ENCODE measurements at places on chromosomes 16 and 17.

- DNase-seq = peak; percentile 46
These were observed 1.1 kb upstream of the AMDHD2 start for GRCh38 chr16:2518823-2519710.

GRCh38 chr17:28711723-28712031 is at the start of gene PROCA1:
PROCA1 (minus strand) TSS chr17:28711888; CDS start chr17:28711660, 228 bp downstream.
- DNase-seq = no peak

DNA sequence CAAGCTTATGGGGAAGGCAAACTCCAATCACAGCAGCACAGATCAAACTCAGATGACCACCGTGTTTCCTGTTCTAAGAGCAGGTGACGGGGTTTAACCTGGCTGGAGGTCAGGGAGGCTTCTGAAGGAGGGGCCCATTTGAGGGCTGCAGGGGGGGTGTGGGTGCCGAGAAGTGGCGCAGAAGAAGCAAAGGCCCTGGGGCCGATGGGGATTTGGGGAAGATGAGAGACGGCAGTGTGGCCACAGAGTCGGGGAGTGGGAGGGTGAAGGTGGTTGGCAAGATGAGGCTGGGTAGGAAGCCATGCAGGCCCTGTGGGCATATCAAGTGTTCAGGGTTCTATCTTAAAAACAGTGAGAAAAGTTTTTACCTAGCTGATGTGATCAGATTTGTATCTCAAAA is 122.9 kb downstream of the CLEC16A start:
- no peak for DNase-seq

DNA sequence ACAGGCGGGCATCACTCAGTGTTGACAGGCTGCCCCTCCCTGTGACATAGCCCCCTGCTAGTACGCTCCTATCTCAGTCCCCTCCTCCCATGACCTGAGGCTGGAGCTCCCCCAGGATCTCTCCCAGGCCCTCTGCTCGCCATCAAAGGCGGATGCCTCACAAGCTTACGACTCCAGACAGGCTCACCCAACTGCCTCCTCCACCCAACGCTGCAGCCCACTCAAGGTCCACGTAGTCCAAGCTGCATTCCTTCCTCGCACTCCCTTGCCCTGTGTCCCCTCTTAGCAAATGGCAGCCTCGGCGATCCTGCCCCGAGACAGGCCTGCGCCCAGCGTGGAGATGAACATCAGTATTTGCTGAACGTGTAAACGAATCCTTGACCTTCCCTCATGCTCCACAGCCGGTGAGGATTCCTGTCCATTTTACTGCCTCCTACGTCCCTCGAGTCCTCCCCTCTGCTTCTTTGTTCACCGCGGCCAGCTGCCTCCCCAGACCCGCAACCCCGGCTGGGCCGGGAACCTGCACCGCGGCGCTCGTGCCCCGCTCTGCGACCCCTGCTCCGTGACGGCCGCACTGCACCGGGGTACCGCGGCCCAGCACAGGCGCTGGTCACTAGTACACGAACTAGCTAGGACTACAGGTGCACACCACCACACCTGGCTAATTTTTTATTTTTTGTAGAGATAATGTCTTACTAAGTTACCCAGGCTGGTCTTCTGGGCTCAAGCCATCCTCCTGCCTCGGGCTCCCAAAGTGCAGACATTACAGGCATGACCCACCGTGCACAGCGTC is 838 bp upstream of the TMEM97 start:
- peak; percentile 54 for DNase-seq

DNA sequence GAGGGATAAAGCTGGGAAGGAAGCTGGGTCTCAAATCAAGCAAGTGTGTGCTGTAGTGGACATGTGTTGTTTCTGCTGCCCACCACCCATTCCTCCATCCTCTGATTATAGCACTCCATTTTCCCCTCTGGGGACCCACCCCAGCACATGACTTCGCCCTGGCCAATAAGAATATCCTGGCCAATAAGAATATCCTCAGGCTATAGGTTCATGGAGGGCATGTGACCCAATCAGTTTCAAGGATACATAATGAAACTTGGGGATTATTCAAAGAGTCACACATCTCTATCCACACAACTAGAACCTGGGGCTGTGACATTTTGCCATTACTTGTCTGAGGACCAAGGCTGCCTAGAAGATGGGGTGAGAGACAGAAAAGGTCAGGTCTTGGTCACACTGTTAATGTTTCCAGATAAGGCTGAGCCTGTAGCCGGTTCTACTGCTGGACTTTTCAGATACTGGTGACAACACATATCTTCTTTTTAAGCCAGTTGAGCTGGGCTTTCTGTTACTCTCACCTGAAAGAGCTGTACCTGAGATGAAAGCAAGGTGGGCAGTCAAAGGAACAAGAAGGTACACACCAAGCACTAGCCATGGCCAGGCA is 33.7 kb downstream of the MYO18A start:
- no peak for DNase-seq

DNA sequence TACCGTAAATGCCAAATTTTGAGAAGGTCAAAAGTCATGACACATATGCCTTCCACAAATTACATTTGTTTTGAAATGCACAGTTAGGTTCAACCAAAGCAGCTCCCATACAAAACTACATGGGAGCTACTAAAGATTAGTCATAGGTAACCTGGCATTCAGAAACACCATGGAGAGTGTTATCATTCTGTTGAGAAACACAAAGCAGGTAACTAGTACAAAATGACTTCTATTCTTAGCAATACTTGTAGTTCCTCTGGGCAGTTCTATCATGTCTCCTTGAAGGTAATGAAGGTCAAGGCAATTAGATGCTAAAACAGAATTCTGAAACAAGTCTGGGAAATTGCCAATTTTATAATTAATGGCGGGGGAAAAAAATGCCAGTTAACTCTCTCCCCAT is 39.4 kb downstream of the KCNJ16 start:
- DNase-seq = no peak

- no peak for DNase-seq
These were observed 130.8 kb upstream of the CES5A start for GRCh38 chr16:56005958-56006357.

DNA sequence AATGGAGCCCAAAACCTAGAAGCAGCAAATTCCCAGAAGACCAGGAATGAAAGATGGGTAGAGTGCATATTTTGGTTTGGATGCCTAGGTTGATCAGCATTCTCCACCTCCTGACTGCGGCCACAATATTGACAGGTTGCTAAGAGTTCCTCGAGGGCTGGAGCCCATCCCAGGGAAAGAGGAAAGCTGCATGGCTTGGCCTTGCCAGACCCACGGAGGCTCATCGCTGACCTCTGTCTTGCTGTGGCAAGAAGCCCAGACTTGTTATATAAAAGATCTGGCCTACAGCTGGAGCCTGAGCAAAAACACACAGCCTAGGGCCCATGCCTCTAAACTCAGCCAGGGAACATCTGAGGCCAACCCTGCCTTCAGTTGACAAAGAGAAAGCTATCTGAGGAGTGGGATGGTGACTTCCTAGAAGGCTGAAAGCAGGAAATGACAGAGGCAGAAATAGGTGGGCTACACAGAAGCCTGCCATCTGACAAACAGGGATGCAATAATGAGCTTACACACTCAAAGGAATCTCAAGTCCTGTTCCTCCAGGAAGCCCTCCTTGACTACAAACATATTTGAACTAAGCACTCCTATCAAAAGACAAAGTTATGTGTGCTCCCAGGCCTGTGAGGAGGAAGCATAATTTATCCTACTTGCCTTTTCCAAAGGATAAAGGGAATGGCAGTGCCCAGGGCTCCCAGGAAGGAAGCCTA is 22.5 kb upstream of the SLC35B1 start:
- no peak for DNase-seq

GRCh38 chr16:72819345-72819744 is 228.6 kb downstream of the ZFHX3 start:
- DNase-seq = no peak

DNA sequence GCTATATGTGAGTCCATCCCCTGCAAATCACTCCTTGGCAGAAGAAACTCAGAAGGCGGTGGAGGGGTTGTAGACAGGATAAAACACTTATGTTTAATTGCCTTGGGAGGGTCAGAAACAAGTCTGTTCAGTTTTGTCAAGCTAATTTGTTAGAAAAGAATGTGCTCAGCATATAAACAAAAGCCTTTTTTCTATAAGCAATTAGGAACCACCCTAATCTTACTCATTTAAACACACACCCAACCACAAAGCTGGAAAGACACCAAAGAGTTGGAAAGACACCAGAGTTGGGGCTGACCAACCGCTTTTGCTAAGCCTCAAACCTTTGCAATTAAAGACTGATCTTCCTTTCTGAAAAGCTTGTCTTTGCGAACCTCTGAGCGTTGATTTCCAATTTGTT is 439.2 kb upstream of the ERCC4 start:
- no peak for DNase-seq

- DNase-seq = no peak
These were observed 27.7 kb downstream of the SRL start for GRCh38 chr16:4214215-4214621.

- no peak for DNase-seq
These were observed 14.6 kb downstream of the ADCY7 start for GRCh38 chr16:50280932-50281331.

- no peak for DNase-seq
These were observed 11.5 kb upstream of the CLEC18C start for GRCh38 chr16:70162041-70162451.

DNA sequence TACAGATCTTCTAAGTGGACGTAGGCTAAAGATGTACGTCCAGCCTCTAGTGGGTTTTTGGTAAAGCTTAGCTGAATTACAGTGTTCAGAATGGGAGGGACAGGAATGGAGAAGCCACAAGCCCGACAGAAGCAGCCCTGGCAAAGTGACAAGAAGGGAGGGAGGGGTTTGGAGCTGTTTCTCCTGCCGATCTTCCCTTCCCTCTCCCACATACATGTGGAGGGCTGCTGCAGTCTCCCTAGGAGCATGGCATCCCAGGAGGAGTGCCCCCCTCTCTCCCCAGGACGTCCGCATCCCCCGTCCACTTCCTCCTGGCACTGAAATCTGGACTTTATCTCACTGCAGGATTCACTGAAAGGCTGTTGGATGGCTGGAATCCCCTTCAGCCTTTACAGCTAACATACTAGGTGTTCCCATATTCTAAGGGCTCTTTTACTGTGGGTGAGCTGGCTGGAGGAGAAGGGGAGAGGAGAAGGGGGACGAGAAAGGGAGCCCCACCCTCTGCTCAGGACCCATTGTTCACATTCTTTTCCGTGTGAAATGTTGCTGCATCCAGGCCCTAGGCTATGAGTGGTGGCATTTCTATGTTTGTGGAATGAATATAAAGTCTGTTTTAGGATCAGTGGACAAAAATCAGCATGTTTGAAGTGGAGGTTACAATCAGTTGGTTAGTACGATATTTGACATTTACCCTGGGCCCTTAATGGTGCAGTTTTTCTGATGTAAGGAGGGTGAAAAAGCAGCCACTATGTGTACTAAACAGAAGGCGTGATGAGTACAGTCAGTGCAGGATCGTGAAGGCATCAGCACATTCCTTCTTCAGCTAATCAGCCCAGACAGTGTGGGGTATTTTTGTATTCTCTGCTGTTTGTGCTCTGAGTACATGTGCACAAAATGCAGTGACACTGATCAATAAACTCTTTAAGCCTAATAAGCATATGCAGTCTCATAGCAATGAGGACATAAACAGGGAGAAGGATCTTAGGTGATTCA is 94.6 kb downstream of the SPECC1 start:
- no peak for DNase-seq

DNA sequence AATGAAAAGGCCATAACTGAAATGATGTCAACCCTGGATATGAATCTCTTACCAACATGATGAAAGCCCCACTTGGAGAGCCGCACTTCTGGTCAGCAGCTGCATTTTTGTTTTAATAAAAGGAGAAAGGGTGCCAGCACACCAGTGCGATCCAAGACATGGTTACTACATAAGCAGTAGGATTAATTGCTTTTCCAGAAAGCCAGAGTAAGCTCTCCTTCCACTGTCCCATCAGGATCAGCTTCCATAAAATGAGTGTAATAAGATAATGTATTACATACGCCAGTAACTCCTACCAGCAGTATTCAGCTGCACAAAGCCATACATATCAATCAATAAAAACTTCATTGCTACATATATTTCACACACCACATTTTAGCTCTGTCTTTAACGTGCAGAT is 26.3 kb upstream of the NACA2 start:
- no peak for DNase-seq

DNA sequence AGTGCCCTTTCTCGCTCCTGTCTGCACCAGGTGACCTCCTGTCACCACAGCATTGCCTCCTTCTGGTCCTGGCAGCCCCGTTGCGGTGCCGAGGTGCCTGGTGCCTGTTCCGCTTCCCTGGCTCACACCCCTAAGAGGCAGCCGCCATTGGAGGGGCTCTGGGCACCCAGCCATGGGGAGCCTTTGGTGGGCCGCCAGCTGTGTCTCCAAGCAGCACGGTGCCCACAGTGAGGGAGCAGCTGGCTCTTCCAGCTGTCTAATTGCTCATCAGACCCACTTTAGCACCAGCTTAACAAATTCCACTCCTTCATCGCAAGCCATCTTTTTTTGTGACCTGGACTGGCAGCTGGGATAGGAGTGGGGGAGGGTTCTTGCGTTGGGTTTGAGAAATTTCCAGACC is 276.1 kb downstream of the SNX29 start:
- no peak for DNase-seq

DNA sequence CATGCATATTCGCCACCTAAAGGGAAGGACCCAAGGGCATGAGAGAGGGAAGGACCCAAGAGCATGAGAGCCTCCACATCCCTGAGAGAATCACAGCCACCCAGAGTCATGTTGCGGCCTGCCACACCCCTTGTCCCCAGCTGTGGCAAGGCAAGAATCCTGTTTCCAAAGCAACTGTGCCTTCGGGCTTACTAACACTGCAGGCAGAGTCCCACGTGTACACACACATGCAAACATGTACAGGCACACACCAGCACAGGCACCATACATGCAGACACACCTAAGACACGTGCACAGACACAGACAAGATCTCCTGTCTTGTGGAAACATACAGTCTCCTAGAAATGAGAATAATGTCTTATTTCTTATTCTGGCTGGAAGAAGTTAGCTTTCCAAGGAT is 92.4 kb upstream of the CDYL2 start:
- DNase-seq = no peak

DNA sequence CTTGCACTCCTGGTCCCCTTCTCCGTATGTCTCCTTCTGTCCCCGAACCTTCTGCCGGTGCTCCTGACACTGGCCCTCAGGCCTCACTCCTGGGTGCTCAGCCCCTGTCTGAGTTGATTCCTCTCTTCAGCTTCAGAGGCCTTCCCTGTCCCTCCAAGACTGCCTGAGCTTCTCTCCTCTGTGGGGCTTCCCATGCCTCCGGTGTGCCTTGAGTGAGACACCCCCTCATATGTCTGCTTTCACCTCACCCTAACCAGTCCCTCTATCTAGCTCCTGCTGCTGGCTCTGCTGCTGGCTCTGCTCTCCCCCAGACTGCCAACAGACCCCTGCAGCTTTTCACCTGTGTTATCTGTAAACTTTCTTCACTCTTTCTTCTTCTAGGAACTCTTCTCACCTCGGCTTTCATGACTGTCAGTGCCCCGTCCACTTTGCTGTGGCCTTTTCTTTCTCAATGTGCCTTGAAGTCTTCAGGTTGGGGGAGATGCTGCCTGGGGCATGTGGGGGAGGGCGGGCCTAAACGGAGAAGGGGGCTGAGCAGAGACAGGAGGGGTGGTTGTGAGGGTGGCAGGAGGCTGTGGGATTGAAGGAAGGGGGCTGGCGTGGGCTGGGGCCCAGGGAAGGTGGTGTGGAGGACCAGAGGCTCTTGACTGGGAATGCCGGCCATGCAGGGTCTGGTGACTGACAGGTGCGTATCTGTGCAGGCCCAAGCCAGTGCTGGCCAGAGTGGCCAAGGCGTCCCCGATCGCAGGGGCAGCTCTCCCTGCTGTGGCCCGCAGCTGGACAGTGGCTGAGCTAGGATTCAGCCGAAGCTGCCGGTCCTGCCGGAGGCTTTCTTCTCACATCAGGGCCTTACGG is 81.3 kb downstream of the METRNL start:
- DNase-seq = no peak

GRCh38 chr16:84820305-84820684 is 510 bp downstream of the CRISPLD2 start:
- no peak for DNase-seq
